Daoy (cell line): ENCODE measurements at places on chromosomes 7 and 10.

GRCh38 chr10:110414548-110415309 lies 83.0 kb upstream of the DUSP5 start:
- DNase-seq: peak; percentile 76

GRCh38 chr10:47225928-47226645 lies 73.9 kb upstream of the GDF10 start:
- no peak for DNase-seq

- peak; percentile 88 for DNase-seq
Measured at GRCh38 chr10:4243651-4244050, 458.6 kb upstream of the KLF6 start.

DNA sequence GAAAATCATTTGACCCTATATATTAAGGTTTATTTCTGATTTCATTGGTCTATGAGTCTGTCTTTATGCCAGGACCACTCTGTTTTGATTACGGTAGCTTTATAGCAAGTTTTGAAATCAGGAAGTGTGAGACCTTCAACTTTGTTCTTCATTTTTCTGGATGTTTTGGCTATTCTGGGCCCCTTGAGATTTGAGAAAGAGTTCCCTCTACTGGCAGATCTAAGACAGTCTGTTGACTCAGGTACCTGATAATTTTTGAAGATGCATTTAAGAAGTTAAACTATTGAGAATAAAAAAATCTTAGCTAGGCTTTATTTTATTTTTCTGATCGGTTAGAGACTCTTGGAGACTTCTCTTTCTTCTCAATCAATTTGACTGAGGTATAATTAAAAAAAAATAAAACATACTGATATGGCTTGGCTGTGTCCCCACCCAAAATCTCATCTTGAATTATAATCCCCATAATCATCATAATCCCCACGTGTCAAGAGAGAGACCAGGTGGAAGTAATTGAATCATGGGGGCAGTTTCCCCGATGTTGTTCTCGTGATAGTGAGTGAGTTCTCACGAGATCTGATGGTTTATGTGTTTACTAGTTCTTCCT lies 209.2 kb downstream of the SNX10 start:
- DNase-seq: peak; percentile 42

GRCh38 chr10:35127289-35127891 lies 744 bp downstream of the CREM start:
- DNase-seq: peak; percentile 60

GRCh38 chr7:105102557-105103352 lies 88.8 kb downstream of the KMT2E start:
- DNase-seq: no peak

GRCh38 chr10:80750268-80750667 lies 212.6 kb downstream of the SH2D4B start:
- no peak for DNase-seq

GRCh38 chr7:85693326-85693725 lies 506.5 kb upstream of the SEMA3D start:
- no peak for DNase-seq

- DNase-seq: no peak
Measured at GRCh38 chr7:105222953-105223352, 165.8 kb downstream of the SRPK2 start.

DNA sequence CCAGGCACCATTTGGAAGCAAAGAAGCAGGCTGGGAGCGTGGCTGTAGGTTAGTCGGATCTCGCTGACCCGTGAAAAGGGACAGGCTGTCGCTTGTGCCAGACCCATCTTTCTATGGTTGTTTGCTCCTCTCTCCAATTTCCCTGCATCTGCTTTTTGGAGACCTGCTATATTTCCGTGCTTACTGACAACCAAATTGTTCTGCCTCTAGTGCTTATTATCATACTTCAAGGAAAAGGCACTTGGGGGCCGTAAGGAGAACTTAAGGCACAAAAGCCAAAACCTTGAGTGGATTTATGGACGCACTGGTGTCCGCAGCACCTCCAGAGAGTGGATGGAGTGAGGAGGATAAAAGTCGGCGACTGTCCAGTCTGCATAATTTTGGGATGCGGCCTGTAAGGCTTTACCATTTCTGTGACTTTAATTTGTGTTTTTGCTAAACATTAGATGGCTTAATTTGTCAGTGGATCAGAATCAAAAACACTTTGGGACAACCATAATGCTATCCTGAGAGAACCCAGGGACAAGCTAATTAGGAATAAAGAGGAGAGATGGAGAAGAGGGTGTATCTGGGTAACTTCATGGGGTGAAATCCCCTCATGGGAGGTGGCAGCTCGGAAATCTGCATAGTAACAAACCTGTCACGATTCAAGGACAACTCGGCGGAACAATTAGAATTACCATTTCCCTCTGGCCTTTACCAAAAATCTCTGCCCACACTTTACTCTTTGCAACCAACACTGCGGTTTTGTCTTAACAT lies 206.7 kb downstream of the HDAC9 start:
- no peak for DNase-seq

GRCh38 chr10:60288256-60288655 lies 101.4 kb downstream of the ANK3 start:
- DNase-seq: no peak

DNA sequence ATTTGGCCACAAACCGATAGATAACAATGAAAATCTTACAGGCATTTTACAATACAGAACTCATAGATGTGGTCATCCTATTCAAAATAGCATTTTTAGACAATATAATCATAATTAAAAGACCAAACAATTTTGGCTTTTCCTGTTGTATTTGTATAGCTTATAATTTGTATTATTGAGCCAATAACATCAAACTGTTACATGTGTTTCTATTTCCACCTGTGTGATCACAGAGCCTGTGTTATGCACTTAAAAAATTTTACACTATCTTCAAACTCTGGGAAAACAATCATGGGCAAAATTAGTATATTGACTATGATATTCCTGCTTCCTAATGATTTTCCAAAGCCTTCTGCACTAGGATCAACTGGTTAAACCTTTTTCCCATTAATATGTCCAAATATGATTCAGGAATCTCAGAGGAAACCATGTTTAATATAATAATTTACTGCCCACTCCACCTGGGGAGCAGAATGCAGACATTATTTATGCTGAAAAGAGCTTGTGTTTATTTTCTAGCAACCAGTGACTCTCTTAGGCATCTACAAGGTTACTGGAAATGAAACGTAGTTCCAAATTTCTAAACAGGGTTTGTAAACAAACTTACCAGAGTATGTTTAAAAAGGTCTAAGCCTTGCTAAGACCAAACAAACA lies 1.7 kb downstream of the RHOBTB1 start:
- DNase-seq: no peak

- DNase-seq: no peak
Measured at GRCh38 chr10:28980264-28980663, 302.9 kb downstream of the BAMBI start.

- DNase-seq: no peak
Measured at GRCh38 chr10:86707505-86707904, 39.2 kb downstream of the LDB3 start.

- no peak for DNase-seq
Measured at GRCh38 chr10:78864761-78865537, 203.8 kb upstream of the ZMIZ1 start.

DNA sequence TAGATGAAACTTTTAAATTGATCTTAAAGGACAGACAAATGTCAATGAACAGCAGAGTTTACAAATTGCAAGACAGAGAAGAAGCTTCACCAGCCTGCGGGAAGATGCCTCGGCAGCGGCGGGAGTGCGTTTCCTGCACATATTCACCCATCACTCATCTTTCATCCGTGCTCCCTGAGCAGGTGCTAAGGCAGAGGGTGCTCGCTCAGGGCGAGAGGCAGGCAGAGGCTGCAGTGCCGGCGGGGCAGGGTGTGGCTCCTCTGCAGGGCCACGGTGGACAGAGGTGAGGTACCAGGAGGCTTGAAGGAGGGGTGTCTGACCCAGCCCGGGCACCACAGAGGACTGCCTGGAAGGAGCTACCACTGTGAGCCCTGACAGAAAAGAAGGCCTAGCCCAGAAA lies 155.2 kb upstream of the PPP2R2D start:
- no peak for DNase-seq

- peak; percentile 39 for DNase-seq
Measured at GRCh38 chr10:80454513-80455460, 677 bp downstream of the TSPAN14 start.

DNA sequence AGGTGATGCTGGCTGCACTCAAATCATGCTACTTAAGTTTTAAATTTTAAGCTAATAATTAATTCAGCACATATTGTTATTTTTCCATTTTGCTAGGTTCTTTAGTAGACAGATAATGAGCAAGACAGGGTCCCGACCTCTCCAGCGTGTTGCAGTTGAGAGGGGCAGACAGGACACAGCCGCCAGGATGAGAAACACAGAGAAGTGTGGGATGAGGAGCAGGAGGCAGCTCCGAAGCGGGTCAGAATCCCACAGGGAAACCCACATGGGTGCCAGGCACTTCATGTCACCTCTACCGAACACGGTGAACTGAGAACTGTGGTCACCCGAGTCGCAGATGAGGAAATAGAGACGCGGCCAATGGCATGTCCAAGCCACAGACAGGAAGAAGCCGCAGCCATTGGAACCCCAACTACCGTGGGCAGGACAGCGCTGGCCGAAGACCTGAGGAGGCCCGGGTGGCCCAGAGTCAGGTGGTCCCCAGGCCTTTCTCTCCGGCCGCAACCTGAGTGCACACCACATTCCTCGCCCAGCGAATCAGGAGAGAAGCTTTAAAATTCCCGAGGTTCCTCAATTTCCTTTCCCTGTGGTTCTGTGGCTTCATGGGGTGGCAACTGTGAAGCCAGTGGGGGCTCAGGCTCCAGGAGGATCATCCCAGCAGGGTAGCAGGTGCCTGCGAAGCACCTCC lies 213.0 kb downstream of the DNAJB6 start:
- no peak for DNase-seq

DNA sequence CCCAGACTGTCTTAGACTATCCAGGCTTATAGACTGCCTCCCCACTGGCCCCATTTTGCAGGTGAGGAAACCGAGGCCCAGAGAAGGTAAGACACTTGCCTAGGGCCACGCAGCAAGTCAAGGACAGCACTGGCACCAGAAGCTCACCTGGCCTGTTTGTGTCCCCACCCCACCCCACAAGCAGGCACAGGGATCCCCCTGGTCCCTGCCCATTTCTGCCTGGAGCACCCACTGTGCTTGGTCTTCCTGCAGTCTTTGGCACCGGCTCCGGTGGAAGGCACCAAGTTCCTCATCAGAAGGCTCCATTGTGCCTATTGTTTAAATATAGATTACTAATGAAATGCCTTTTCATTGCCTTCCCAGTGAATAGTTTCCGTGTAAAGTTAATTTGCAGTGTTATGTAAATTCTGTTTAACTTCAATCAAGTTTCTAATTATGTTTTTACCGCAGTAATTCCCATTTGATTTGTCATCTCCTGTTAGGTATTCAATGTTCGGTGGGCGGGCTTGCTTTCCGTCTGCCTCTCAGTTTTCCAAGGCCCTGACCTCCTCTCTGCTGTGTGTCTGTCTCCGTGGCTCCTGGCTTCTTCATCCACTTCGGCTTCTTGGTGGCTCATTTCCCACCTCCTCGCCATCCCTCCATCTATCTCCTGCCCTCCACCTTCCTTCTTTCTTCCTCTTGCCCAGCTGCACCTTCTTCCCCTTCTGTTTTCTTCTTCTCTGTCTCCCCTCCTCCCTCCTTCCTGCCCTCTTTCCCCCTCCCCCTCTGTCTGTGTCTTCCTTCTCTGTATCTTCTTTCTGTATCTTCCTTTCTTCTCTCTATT lies 75.8 kb downstream of the ZMIZ1 start:
- no peak for DNase-seq

DNA sequence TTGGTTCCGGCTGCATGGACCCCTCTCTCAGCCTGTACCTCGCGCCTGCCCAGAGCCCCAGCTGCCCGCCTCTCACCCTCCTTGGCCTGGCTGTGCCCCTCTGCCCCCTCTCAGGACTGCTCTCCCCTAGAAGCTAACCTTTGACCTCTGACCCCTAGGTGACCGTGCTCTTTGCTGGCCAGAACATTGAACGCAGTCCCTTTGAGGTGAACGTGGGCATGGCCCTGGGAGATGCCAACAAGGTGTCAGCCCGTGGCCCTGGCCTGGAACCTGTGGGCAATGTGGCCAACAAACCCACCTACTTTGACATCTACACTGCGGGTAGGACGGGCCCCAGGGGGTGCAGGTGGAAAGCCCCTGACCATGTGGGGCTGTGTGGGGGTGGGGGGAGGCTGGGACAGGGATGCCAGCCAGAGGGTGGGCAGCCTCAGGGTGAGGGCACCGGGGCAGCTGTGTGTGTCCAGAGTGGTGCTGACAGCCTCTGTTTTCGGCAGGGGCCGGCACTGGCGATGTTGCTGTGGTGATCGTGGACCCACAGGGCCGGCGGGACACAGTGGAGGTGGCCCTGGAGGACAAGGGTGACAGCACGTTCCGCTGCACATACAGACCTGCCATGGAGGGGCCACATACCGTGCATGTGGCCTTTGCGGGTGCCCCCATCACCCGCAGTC lies 8.0 kb downstream of the FLNC start:
- no peak for DNase-seq

DNA sequence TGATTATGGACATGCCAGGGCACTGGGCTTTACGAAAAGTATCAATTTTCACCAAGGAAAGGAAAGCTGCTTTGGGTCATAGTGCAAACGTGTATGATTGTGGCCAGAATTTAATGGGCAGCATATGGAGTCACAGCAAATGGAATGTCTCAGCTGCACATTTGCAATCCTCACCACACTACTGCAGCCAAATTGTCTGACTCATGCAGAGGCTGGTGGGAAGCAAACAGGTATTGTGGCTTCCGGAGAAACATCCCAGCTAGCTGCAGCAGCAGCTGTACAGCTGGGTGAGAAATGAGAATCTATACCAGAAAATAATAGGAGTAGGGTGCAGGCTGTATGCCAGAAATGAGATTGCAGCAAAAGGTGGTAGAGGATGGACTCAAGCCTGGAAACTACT lies 374.7 kb upstream of the VWC2 start:
- peak; percentile 59 for DNase-seq

DNA sequence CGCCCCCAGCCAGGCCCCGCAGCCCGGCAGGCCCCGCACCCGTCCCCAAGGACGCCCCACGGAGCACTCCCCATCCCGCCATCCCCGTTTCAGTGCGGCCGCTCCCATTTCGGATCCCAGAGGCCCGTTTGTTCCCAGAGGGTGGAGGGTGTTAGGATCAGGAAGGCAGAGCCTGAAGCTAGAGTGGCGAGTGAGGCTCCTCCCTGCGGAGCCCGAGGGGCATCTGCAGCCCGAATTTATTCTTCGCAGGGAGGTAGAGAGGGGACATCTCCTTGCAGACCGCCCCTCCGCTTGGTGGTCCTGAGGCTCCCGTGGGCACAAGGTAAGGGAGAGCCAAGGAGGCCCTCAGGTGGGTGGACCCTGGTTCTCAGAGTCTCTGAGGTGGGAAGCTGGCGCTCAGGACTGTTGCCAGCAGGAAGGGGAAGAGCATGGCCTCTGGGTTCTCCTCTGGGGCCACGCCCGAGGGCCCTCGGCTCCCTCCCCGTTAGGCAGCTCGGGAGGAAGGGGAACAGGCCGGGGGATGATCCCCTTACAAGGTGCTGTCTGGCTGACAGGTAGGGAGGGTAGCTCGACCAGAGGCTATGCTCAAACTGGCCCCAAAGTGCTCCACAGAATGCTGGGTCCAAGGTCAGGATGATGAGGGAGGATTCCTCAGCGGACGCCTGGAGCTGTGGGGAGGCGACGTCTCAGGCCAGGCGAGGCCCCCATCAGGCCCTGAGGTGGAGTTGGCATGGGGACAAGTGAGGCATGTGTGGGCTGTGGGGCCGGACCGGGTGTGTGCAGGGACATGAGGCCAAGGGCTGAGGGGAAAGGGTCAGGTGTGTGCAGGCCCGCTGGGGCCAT lies 17.4 kb downstream of the POLL start:
- DNase-seq: no peak

GRCh38 chr10:1627945-1628344 lies 109.4 kb downstream of the ADARB2 start:
- no peak for DNase-seq

- peak; percentile 34 for DNase-seq
Measured at GRCh38 chr10:50577681-50578350, 45.9 kb downstream of the SGMS1 start.

- DNase-seq: peak; percentile 75
Measured at GRCh38 chr10:90930070-90930837, 9.4 kb upstream of the ANKRD1 start.
